ENCODE measurements at places on chromosomes 11 and 22.

GRCh38 chr11:35661534-35661933 is 1.0 kb upstream of the TRIM44 start:
- DNase-seq: no peak

GRCh38 chr11:30893318-30893717 is 307.2 kb upstream of the MPPED2 start:
- DNase-seq: no peak

- DNase-seq: no peak
Measured at GRCh38 chr11:115990004-115990447, 485.8 kb upstream of the CADM1 start.

GRCh38 chr22:17213976-17214375 is 5.3 kb downstream of the ADA2 start:
- peak; percentile 14 for DNase-seq

DNA sequence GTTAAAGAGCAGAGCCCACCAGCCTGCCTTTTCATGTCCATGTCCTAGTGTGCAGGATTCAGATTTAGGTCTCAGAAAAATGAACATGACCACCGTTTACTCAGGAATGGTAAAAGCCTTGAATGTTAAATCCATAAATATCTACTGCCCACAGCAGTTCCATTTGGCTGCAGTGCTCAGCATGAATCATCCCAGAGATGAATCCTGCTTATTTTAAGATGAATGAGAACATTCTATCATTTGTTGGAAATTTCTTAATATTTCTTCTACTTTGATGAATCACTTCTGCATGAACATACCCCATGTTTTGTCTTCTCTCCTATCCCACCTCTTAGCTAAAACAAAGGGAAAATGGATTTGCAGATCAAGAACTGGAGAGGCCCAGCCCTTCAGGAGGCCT is 47.5 kb upstream of the AQP11 start:
- no peak for DNase-seq

- DNase-seq: no peak
Measured at GRCh38 chr11:2100361-2101170, 38.6 kb downstream of the IGF2 start.

GRCh38 chr22:41302811-41303210 is 1.5 kb downstream of the ZC3H7B start:
- no peak for DNase-seq

- DNase-seq: no peak
Measured at GRCh38 chr22:36874309-36874696, 13.5 kb downstream of the NCF4 start.

DNA sequence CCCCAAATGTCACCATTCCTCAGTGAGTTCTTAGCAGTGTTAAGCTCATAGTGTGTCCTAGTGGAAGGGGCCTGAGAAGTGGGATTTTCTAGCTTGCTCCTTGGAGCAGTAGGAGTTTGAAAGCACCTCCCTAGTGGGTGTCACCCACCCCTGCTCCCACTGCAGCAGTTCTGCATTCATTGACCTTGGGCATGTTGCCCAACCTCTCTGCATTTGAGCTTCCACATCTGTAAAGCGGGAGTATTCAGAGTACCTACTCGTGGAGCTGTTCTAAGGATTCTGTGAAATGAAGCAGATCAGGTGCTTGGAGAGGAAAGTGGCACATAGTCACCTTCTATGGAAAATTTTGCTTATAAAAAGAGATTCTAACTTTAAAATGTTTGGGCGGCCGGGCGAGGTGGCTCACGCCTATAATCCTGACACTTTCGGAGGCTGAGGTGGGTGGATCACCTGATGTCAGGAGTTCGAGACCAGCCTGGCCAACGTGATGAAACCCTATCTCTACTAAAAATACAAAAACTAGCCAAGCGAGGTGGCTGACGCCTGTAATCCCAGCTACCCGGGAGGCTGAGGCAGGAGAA is 16.9 kb downstream of the LMO2 start:
- DNase-seq: no peak

- no peak for DNase-seq
Measured at GRCh38 chr22:23677701-23677995, 13.2 kb upstream of the RGL4 start.

Measured in nucleus accumbens (tissue), 56 donors.